ENCODE measurements at places on chromosomes 3 and 15. TPM values are rescaled to one million over a fixed set of nuclear protein-coding genes. Genes with fewer than 3 reads are reported as not detected.

GOLGA8T gene
- 0.19 TPM for total RNA-seq

ZPLD1 gene
- total RNA-seq: 0.23 TPM

AADACL2 gene
- not detected for total RNA-seq

GADL1 gene
- total RNA-seq: not detected

KCTD6 gene
- 10.7 TPM for total RNA-seq

- no peak for DNase-seq
Observed at GRCh38 chr15:25067725-25068309, 113.0 kb downstream of the SNRPN start.

GRCh38 chr3:152040319-152040718, 166.9 kb downstream of the SUCNR1 start:
- DNase-seq: no peak

- no peak for DNase-seq
Observed at GRCh38 chr3:178055939-178056338, 480.3 kb upstream of the KCNMB2 start.

DNA sequence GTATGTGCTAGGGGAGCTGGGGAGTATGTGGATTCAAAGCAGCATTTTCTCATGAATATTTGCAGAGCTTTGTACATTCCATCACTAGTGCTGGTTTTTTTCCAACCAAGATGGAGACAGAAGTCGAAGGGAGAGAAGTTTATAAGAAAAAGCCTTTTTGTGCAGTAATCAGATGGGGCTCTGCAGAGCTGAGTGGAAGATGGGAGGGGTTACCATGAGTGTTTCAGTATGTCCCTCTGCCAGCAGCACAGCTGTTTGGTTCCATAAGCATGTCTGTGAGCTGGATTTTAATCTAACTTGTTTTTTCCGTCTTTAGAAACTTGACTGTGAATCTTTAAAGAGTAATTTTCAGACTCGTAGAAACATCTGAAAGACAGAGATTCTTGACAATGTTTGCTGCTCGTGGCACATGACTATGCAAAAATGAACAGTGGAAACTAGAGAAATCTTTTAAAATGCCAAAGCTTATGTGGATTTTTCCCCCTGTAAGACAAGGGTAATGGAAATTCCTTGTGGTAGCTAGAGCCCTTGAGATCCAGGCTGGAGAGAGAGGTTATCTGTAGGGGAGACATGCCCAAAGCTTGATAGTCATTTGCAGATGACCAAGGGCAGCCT, 20.3 kb downstream of the STARD9 start:
- DNase-seq: no peak

GRCh38 chr3:15755181-15755580, 42.6 kb downstream of the ANKRD28 start:
- no peak for DNase-seq

DNA sequence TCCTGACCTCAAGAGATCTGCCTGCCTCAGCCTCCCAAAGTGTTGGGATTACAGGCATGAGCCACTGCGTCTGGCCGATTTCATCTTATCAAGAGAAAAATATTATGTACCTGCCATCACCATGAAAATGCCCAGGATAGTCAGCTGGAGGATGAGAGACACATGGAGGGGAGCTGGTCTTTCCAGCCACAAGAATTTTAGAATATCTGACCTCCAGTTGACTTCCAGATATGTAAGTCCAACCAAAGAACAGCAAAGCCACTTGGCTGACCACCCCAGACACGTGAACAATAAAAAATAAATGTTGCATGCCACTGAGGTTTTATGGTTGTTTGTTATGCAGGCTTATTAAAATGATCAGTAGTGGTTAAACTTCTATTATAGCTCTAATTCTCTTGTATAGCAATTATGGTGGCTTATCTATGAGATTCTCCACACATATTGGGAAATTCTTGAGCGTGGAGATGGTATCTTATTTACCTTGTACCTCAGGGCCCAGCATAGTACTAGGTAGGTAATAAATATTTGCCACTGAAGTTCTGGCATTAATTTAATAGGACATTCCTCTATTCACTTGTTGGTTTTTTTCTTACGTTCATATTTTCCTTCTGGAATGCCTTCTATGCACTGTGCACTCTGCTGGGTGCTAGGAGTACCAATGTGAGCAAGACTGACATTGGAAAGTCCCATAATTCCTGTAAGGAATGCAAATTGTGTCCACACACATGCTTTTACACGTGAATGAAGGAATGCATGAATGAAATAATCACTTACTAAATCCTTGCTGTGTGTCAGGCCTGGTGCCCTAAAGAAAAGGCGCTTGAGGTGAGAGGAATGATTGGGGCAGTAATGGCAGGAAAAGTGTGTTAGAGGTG, 77.6 kb downstream of the EDEM1 start:
- DNase-seq: no peak

- no peak for DNase-seq
Observed at GRCh38 chr3:177174607-177175170, 22.6 kb downstream of the TBL1XR1 start.

GRCh38 chr15:100284701-100285100, 57.1 kb downstream of the ADAMTS17 start:
- peak; percentile 66 for DNase-seq

GRCh38 chr15:70385711-70386110, 288.0 kb upstream of the TLE3 start:
- no peak for DNase-seq

DNA sequence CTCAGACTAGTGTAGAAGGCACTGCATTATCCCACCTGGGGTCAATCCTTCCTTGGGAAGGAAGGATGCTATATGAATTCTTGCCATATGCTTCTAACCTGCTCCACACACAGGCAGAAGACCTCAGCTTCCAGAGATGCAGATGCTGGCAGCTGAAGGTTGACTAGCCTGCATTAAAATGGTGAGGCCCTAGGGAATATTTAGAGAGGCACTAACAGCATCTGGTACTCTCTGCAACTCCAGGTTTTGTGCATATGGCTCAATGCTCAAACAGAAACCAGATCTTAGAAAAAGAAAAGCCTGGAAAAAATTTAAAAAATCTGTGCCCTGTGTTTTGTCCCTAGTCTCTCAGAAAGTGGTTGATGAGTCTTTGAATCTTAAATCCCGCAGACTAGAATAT, 56.0 kb upstream of the MYRIP start:
- DNase-seq: no peak

- DNase-seq: no peak
Observed at GRCh38 chr3:21392526-21392925, 358.5 kb downstream of the ZNF385D start.

GRCh38 chr3:13746385-13746784, 133.5 kb downstream of the WNT7A start:
- no peak for DNase-seq

DNA sequence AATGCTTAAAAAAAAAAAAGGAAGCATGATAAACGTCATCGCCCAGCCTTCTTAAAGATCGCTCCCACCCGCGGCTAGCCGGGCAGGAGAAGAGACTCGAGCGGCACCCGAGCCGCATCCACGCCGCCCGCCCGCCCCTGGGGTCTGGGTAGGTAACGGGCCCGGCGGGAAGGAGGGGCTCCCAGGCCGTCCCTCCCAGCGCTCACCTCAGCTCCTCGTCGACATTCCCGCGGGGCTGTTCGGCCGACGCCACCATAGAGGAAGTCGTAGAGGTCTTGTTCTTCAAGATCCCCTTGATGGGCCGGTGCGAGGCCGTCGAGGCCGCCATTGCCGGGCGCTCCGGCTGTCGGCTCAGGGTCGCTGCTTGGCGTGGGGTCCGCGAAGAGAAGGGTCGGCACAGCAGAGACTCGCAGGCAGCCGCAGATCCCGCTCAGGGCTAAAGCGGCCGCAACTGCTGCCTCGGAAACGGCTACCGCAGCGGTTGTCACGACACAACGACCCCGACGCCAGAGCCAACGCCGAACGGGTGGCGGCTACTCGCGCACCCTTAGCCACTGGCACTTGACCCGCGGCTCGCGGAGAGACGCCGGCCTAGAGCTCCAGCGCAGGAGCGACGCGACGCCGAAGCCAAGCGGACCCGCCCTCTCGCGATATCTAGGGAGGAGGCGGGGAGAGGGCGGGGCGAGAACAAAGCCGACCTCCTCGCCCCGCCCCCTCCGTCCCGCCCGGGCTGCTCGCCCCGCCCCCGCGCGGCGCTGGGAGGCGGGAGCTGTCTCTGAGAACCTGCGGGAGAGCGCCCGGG, at the start of gene PPP1R2:
Gene PPP1R2, minus strand, starts transcription at position 628 of the 802 bp plus-strand sequence. Its CDS starts 300 bp downstream, at position 328.
- DNase-seq: peak; percentile 95

DNA sequence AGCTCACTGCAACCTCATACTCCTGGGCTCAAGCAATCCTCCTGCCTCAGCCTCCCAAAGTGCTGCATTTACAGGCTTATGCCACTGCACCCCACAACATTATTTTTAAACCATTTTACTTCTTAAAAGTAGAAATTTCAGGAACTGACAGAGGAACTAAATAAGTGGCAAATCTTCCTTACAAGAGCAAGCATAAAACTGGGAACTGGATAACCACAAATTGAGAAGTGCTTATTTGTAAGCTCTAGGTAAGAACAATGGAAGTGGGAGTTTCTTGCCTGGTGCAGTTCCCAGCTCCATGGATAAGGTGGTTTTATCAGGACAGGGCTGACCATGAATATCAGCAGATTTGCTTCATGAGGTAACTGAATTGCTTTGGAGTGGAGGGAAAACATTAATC, 655.2 kb downstream of the DIPK2A start:
- no peak for DNase-seq

- no peak for DNase-seq
Observed at GRCh38 chr15:35000511-35000910, 12.4 kb upstream of the ZNF770 start.

DNA sequence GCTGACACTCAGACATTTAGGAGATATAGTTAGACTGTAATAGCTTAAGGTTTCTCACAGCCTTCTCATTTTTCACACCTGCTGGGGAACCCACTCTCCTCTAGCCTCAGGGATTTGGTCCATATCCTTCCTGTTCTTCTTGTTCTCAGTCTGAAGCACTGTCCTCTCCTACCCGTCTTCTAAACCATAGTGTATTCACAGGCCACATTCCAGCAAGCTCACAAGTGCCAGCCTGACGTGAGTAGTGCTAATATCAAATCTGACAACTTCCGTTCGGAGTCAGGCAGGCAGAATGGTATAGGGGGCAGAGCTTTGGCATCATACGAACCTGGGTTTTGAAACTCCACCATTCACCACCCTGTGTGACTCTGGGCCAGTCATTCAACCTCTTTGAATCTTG, 6.9 kb upstream of the CA12 start:
- DNase-seq: no peak

DNA sequence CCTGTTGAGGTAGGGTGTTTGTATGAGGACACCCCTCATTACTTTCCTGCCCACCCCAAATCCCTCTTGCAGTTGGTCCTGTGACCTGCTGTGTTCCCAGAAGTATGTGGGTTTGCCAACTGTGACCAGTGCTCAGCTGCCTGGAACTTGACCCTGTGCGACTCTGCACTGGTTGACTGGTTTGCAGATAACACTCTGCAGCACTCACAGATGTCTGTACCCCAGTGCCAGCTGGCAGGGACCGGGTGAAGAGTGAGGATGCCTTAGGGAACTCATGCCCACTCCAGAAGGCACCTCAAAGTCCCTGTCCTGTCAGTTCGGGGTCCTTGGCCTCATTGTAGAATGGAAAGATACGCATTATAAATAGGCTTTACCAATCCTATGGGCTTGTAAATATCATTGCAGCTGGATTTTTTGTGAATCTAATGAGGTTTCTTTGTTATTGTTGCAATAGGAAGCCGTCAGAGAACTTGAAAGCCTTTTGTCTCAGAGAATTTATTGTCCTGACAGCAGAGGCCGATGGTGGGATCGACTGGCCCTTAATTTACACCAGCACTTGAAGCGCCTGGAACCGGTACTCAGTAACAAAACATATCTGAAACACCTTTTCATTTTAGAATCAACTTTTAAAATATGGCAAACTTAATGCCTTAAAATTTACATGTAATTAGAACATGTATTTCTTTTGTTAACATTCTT, 18.2 kb downstream of the FAN1 start:
- no peak for DNase-seq

DNA sequence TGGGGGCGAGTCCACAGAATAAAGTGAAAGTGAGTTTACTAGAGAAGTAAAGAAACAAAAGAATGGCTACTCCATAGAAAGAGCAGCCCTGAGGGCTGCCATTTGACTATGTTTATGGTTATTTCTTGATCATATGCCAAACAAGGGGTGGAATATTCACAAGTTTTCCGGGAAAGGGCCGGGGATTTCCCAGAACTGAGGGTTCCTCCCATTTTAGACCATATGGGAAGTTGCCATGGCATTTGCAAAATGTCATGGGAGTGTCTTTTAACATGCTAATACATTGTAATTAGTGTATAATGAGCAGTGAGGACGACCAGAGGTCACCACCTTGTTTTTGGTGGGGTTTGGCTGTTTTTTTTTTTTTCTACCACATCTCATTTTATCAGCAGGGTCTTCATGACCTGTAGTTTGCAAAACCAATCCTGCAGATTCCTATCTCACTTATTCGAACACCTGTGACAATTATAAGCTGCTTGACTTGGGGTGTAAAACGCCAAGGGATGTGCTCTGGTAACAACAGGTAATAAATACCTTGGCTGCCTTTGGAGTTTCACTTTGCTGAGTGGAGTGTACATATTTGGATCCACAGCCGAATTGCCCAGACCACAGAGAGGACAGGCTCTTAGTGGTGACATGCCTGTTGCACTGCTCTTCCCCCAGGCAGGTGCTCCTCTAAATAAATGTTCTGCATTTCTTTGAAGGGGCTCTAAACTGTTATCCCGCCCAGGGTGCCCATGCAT, 43.6 kb downstream of the C2CD4B start:
- no peak for DNase-seq

DNA sequence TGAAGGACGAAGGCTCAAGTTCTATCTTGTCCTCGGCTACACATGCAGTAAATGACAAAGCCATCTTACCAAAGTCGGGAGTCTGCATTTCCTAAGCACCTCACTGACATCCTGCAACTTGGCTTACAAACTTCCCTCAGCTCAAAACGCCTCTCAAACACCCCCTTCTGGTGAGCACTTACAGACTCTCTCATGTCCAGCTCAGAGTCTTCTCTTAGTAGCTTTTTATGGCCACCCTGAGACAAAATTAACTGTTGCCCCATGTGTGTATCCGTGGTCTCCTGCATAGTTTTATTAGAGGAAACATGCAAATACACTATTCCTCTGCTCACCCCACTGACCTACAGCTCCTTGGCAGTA, 819.7 kb downstream of the FHIT start:
- no peak for DNase-seq

DNA sequence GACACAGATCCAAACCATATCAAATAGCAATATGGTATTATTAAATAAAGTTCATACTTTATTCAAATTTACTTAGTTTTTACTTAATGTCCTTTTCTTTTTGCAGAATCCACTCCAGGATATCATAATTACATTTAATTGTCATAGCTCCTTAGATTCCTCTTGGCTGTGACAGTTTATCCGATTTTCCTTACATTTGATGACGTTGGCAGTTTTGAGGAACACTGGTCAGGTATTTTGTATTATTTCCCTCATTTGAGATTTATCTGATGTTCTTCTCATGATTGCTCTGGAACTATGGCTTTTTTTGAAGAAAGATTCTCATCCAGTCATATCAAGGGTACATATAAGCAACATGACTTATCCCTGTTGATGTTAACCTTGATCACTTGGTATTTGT, 198.3 kb upstream of the STAC start:
- DNase-seq: no peak
